ENCODE measurements at places on chromosomes 2 and 18.

- no peak for DNase-seq
Measured at GRCh38 chr2:64220894-64221617, 76.8 kb upstream of the PELI1 start.

DNA sequence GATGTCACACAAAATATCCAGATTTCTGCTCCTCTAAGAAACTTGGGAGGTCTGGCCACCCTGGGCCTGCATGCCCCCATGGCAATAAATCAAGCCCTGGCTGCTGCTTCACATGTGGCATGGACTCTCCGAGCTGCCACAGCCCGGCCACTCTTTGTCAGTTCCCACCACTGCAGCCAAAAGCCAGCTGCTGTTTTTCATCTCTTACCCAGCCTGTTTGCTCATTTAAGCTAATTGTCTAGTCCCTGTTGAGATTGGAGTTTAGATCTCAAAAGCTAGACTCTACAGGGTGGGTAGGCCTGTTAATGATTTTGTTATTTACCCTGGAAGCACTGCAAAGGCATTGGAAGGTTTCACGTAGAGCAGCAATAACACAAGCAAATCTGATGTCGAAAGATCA, 20.9 kb upstream of the ANXA4 start:
- DNase-seq = no peak

DNA sequence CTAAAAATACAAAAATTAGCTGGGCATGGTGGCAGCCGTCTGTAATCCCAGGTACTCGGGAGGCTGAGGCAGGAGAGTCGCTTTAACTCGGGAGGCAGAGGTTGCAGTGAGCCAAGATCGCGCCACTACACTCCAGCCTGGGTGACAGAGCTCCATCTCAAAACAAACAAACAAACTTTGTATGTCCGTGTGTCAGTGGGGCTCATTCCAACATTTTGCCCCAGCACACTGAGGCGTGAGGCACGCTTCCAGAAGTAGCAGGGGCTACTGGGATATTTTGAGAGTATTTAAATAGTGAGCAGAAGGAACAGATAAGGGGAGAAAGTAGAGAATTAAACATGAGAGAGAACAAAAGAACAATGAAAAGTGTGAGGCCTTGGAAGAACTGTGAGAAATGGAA, 83.3 kb upstream of the TANK start:
- no peak for DNase-seq

DNA sequence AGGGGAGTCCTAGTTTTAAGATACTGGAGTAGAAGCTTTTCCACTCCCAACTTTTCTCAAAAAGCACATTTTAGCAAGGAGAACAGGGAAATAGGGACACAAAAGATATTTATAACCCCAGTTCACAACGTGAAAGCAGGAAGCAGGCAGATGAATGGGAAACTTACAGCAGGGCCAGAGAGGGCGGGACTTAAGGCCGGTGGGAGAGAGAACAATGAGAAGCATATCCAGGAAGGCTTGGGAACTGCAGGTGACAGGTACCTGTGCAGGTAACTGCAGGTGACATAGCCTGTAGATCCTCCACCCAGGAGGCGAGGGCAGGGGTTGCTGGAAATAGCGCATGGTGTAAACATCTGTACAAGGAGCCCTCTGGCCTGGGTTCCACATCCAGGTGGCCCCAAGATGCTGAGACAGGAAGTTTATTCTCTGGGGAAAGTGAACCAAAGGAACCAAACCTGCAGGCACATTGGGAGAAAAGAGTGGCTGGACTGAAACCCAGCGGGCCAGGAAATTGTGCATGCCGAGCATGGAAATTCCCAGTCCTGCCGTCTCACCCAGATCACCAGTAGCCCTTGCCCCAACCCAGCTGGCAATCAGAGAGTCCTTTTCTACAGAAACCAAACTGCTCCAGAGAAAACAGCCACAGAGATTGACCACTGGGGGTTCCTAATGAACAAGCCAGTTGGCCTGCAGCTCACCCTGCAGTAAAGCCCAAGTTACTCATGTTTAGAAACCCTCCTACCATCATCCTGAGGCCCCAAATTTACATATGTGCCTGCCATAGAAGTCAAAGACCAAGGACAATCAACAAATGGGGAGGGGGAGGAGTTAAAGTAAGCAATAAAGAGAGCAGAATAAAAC, 24.3 kb upstream of the COL6A3 start:
- no peak for DNase-seq

DNA sequence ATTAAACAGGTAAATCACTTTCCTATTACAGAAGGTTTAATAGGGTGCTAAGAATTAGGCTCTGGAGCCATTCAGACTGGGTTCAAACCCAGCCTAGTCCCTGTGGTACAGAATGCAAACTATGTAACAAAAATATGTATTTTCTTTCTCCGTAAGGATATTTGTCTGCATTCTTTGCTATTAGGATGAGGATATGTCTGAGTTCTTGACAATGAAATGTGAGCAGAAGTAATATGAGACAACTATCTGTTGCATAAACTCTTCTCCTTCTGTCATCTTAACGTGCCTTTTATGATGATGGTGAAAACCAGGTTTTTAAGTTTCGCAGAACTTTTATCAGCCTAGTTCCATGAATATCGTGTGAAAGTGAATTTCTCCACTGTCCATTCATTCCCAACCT, 1129.1 kb upstream of the ZEB2 start:
- no peak for DNase-seq

GRCh38 chr2:100397118-100397860, 20.2 kb downstream of the CHST10 start:
- no peak for DNase-seq

DNA sequence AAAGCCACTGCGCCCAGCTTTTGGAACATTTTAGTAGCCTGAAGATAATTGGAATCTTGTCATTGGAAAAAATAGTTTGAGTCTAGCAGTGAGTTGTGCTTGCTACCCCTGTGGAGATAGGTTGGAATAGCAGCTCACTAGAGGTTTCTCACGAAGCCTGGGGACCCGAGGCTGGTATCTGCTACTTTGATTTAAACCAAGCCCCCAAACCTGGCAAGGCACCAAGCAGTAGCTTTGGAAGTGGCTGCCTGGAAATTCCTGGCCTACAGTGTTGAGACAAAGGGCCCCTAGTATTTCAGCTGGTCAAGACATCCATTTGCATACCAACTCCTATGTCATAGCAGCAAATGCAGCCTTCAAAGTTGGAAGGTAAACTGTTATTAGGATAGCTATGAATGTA, 42.1 kb downstream of the NOP58 start:
- DNase-seq = no peak

- no peak for DNase-seq
Measured at GRCh38 chr2:114797942-114798341, 355.5 kb downstream of the DPP10 start.

- DNase-seq = no peak
Measured at GRCh38 chr2:151796774-151797173, 31.4 kb downstream of the ARL5A start.

DNA sequence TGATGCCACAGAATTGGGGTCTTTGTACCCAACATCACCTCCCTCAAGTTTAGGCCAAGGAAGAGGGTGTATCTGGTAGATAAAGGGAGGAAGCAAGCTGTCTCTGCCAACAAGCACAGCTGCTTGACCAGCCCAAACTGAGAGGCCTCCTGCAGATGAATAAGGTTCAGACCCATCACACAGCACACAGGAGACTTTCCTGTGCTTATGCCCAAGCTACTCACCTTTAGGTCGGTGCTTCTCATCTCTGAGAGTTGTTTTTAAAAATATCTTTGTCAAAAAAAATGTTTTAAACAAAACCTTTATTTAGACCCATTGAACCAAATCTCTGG, 24.7 kb upstream of the SP3 start:
- DNase-seq = no peak

- no peak for DNase-seq
Measured at GRCh38 chr2:126172631-126173184, 483.2 kb upstream of the GYPC start.

GRCh38 chr2:96556441-96557330, 20.1 kb downstream of the ARID5A start:
- DNase-seq = no peak

- DNase-seq = no peak
Measured at GRCh38 chr2:199404841-199405240, 52.9 kb downstream of the SATB2 start.

- DNase-seq = no peak
Measured at GRCh38 chr2:241733391-241734207, 831 bp upstream of the D2HGDH start.

- no peak for DNase-seq
Measured at GRCh38 chr18:48997985-48998831, 47.4 kb upstream of the SMAD7 start.

Measured in stimulated activated naive CD4-positive, alpha-beta T cell (primary cell).